LNCaP clone FGC (cell line): ENCODE measurements at places on chromosomes 12 and 14.

- peak; percentile 13 for DNase-seq
Measured at GRCh38 chr14:66507181-66507721, 696 bp upstream of the GPHN start.

- DNase-seq: peak; percentile 69
Measured at GRCh38 chr14:21703357-21704326, 30.0 kb upstream of the OR4E1 start.

GRCh38 chr12:102958830-102959176 lies 1.3 kb downstream of the ASCL1 start:
- no peak for DNase-seq

DNA sequence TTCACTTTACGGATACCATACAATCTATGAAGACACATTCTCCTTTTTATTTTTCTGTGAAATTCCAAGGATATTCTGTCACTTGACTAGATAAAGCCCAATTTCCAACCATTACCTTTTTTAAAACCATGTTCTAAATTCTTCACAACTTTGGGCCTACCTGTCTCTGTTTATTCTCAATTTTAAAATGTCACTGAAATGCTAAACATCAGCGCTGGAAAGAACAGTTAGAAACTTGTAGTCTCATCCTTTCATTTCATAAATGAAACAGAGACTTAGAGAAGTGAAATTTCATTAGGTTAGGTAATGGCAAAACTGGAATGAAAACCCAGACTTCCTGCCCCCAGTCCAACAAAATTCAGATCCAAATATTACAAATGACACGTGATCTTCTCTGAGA lies 396.2 kb downstream of the CCDC91 start:
- DNase-seq: no peak

DNA sequence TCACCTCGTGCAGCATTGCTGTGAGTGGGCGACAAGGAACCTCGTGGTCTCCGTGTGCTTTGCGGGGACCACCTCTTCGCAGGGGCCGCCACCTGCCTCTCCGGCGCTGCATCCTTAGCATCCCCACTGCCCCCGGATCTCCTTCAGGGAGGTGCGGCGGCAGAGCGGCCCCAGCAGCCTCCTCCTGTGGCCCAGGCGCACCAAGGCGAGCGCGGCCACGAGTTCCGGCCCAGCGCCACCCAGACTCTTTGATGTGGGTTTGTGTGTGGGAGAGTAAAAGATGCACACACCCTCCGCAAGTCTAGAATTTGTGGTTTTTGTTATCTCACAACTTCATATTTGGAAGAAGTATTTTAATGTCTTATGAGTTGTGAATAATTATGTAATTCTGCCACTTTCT lies 118.8 kb upstream of the DIO3 start:
- DNase-seq: no peak

- no peak for DNase-seq
Measured at GRCh38 chr14:63564318-63564717, 21.1 kb upstream of the PPP2R5E start.

GRCh38 chr14:55707365-55707804 lies 127.4 kb downstream of the KTN1 start:
- DNase-seq: peak; percentile 39

DNA sequence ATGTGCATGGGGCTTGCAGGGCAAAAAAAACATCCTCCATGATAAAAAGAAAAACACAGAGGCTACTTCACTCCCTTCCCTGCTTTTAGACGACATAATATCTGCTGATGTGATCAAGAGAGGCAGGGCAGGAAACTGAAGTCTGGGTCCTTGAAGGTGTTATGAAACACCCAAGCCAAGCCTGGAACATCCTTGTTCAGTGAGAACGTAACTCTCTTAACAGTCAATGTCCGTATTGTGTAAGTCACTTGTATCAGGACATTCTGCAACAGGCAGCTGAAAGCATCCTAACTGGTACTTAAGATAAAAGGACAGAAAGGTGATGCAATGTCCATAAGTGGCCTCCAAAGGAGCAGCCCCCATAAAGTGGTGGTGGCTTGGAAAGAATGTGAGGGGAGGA lies 20.0 kb downstream of the KCNK10 start:
- no peak for DNase-seq

GRCh38 chr12:10247436-10248058 lies 34.9 kb downstream of the GABARAPL1 start:
- no peak for DNase-seq

DNA sequence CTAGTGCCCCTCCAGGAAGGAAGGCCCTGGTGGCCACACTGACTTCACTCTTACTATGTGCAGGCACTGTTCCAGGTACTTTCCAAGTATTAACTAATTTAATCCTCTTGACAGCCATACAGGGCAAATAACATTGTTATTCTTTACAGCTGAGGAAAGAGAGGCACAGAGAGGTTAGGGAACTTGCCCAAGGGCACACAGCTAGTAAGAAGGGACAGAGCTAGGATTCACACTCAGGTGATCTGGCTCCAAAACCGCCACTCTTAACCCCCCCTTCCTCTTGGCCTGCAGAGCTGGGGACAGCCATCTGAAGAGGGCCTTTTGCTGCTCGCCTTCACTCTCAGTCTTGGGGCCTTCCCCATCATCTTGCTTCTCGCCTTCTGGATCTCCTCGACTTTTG lies 4.0 kb downstream of the JDP2 start:
- DNase-seq: no peak

- DNase-seq: no peak
Measured at GRCh38 chr12:124428136-124428791, 133.4 kb downstream of the RFLNA start.

- no peak for DNase-seq
Measured at GRCh38 chr12:57632958-57633840, at the start of gene B4GALNT1. Gene B4GALNT1 (minus strand): TSS chr12:57633201. CDS start chr12:57632132, 1,069 bp downstream.

- no peak for DNase-seq
Measured at GRCh38 chr14:56855891-56856461, 45.7 kb upstream of the OTX2 start.
